AG04450 (cell line): ENCODE measurements at places on chromosomes 4 and X.

GRCh38 chr4:139137763-139138162 is 39.3 kb downstream of the ELF2 start:
- DNase-seq, result no peak

DNA sequence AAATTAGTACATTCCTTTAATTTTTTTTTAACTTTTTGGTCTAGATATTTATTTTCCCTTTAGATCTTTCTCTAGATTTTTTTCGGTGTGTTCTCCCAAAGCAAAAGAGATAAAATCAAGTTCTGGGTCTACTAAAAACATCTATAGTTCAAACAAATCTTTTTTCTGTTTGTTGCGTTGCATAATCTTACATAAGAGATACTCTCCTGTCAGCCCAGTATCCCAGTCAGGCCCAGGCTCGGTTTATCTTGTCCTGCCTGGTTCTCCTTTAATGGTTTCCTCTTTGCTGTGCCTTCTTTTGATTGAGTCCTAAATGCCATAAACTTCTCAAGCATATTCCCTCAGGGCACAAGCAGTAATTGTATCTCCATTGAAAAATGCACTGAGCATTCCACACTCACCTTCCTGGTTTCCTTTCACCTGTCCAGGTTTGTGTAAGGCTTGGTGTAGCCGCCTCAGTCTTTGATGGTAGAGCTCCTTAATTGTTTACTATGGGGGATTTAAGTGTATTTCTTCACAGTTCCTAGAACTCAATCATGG is 104.9 kb downstream of the TMEM131L start:
- no peak for DNase-seq

GRCh38 chr4:120718979-120719566 is 203.5 kb downstream of the PRDM5 start:
- peak; percentile 8 for DNase-seq

- no peak for DNase-seq
Observed at GRCh38 chr4:184329659-184330400, 112.2 kb upstream of the ENPP6 start.
